ENCODE measurements at places on chromosomes 7 and 10. TPM values are rescaled to one million over a fixed set of nuclear protein-coding genes. Genes with fewer than 3 reads are reported as not detected.

LEP gene
- 25.6 TPM for total RNA-seq

CYP26A1 gene
- 0.29 TPM for total RNA-seq

CFAP43 gene
- 0.29 TPM for total RNA-seq

PEX1 gene
- total RNA-seq: 15.2 TPM

CLCN1 gene
- total RNA-seq: not detected

CCDC186 gene
- total RNA-seq: 24.3 TPM

RAB19 gene
- total RNA-seq: not detected

RET gene
- total RNA-seq: 0.84 TPM

CALHM3 gene
- not detected for total RNA-seq

EGFR gene
- 23.3 TPM for total RNA-seq

SP8 gene
- total RNA-seq: not detected

BET1 gene
- 17.1 TPM for total RNA-seq

ASAH2B gene
- 4.1 TPM for total RNA-seq

ATG9B gene
- 0.32 TPM for total RNA-seq

TMEM225B gene
- total RNA-seq: 0.50 TPM

OR2A12 gene
- total RNA-seq: not detected

LHPP gene
- 16.4 TPM for total RNA-seq

TAS2R3 gene
- 0.68 TPM for total RNA-seq

SORCS1 gene
- total RNA-seq: 2.3 TPM

EEPD1 gene
- total RNA-seq: 5.2 TPM

RPP38 gene
- total RNA-seq: 9.1 TPM

RBP3 gene
- total RNA-seq: not detected
